ENCODE measurements at places on chromosomes 3 and 15.

- no peak for DNase-seq
Measured at GRCh38 chr15:66884661-66885237, 180.7 kb upstream of the SMAD3 start.

DNA sequence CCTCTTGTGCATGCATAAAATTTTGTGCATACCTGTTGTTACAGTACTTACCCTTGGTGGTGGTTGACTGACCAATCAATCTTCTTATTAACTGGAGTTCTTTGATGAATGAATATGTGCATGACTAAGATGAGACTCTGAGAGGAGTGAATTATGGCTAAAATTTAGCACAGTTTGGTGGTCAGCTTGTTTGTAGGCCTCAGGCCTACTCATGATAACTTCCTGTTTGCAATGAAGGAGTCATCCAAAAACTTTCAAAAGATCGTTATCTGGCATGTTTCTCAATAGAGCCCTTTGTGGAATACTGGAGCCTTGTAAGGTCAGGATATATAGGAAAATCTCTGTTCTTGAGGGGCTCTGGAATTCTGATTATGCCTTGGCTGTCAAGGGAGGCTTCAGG is 66.5 kb downstream of the LEKR1 start:
- DNase-seq = no peak

DNA sequence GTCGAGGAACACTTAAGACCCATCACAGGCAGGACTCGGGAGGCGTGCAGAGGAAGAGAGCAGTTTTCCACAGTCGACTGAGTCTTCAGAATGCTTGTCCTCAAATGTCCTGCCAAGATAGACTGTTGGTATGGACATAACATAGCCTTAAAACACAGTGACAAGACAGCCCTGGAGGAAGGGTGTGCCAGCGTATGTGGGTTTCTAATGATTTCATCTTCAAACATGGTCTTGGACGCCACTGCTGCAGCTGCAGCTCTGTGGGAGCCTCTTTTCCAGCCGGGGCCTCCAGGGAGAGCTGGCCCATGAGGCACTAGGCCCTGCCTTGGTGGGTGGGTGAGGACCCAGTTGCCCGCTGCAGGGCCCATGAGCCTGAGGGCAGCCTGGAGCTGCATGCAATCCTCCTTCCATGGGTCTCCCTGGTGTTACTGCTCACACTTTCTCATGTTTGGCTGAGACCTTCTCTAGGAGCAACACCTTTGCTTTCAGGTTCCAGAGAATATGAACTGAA is 198.6 kb downstream of the KLF13 start:
- no peak for DNase-seq

DNA sequence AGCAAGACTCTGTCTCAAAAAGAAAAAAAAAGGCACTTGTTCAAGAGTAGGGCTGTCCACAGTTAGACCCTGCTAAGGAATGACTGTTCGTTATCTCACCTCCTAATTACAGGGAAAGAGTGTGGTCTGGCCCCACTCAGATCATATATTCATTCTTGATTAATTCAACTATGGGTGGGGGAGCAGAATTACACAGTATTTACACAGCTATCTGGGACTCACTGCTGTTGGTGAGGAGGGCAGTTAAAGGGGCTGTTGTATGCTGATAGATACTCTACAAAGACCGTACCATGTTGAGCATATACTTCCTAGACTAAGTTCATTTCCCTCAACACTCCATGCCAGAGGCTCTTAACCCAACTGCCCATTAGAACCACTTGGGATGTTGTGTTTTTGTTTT is 3.8 kb upstream of the ZNF620 start:
- no peak for DNase-seq

GRCh38 chr3:194379231-194379630 is 9.7 kb upstream of the LRRC15 start:
- no peak for DNase-seq

GRCh38 chr3:193945143-193945542 is 190.8 kb upstream of the HES1 start:
- no peak for DNase-seq

GRCh38 chr15:87917480-87917879 is 339.1 kb downstream of the NTRK3 start:
- no peak for DNase-seq

GRCh38 chr3:29140666-29141065 is 140.2 kb upstream of the RBMS3 start:
- no peak for DNase-seq

DNA sequence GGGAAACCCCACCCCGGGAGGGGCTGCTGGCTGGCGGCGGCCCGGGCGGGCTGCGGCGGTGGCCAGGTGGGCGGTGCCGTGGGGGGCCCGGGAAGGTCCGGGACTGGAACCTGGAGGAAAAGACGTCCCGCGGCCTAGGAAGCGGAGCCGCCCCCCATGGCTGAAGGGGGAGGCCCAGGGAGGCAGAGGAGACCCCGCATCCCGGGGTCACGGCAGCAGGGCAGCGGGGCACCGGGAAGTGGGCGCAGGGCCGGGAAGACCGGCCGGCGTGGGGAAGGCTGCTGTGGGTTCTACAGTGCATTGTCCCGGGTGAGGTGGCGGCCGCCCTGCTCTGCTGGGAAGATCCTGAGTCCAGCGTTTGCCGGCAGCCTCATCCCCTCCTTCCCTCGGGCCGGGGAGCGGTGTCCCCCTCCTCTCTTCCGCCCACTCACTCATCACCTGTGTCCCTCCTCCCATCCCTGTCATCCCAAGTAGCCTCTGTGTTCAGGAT is 525 bp upstream of the FSTL1 start:
- no peak for DNase-seq

DNA sequence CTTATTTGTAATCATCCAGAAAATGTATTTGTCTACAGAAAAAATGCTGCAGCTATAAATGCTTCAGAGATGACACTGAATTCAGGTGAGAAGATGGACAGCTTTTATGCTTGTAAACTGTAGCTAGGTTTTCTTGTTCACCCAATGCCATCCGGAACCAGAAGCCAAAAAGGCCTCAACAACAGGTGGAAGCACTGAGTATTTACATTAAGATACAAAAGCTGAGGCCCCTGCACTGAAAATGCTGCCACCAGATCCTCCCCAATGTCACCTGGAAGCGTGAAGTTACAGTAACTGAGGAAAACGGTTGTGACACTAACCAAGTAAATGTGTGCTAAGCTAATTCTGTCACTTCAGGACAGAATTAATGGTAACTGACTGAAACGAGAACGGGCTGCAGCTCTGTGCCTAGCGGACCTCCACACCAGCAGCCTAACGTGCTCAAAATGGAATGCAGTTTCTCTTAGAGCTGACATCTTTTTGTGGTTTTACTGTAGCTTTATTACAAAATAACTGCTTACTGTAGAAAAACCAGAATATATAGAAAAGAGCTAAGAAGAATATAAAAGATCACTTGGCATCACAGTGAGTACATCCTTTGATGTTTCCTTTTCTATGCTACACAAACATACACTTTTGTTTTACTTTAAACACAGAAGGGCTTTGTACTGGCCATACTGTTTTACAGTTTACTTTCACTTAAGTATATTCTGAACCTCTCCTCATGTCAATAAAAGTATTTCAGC is 7.6 kb downstream of the CHSY1 start:
- no peak for DNase-seq

DNA sequence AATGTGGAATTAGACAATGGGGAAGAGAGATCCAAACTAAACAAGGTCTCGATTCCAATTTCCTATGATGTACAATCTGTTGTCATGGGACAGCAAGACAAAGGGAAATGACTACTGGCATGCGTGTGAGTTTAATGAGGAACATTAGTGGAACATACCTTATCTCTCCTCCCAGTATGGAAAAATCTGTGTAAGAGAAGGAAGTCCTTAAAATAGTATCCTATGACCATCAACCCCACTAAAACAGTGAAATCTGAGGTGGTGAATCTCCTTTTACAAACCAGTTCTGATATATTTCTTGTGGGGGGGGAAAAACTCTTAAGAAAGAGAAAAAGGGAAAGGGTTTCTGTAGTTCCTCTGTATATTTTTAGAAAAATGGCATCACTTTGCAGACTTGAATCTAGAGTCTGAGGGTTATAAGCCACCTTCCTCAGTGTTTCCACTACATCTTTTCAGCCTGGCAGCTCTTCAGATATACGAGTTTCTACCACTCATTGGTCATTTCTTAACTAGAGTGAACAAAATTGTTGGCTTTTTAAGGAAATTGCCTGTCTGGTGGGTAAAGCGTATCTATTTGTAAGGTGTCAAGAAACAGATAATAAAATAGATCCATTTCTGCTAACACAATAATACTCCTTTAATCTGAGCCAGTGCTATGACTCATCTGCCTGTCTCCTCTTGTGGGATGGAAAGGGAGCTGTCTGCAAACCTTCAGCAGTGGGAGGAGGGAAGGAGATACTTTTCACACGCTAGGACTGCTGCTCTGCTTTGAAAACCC is 3.0 kb upstream of the TNFAIP8L3 start:
- DNase-seq = no peak

DNA sequence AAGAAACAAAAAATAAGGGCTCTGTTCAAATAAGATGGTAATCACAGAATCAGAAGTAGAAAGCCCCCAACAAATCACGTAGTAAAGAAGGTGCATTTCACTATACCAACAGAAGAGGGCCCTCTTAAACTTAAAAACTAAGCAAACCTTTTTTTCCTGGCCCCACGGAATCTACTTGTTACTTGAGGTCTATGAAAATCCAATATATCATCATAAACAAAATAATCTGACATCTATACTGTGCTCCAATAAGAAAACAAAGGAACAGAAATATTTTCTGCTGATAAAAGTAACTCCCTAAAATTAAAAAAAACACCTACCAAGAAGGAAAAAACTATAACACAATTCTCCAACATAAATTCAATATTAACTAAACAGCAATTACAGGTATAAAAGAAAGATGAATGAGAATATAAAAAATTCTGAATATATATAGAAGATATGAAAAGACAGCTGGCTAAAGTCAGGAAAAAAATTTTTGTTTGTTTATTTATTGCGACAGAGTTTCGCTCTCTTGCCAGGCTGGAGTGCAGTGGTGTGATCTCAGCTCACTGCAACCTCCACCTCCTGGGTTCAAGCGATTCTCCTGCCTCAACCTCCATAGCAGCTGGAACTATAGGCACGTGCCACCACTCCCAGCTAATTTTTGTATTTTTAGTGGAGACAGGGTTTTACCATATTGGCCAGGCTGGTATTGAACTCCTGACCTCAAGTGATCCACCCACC is 81.8 kb downstream of the CLASP2 start:
- DNase-seq = no peak

GRCh38 chr3:45225465-45226205 is 452 bp downstream of the TMEM158 start:
- no peak for DNase-seq

DNA sequence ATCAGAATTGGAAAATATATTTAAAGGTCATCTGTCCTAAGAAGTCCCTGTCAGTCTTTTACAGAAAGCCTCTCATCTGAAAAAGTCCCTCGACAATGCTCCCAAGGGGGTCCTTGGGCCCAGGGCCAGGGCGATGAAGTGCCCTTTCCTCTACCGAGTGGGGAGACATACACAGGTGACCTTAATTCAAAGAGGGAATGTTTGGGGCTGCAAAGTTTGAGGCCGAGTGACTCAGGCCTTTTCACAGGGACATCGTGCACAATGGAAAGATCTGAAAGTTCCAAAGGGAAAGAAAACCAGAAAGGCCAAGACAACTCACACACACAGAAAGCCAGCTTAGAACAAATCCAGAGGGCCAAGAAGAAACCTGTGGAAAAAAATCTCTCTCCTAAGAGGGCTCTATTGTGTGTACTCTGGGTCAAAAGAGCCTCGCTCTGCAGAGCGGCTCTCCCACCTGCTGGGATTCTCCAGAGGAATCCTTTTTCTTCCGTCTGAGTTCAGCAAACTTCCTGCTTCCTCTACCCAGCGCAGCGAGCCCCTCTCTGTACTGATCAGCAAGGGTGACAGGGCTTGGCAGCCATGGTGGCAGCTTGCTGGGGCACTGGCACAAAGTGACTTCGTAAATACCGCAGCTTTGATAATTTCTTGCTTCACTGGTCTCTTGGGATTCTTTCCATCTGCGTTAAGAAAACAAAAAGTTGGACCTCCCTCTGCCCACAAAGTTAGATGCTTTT is 259.1 kb downstream of the OPA1 start:
- DNase-seq = no peak

DNA sequence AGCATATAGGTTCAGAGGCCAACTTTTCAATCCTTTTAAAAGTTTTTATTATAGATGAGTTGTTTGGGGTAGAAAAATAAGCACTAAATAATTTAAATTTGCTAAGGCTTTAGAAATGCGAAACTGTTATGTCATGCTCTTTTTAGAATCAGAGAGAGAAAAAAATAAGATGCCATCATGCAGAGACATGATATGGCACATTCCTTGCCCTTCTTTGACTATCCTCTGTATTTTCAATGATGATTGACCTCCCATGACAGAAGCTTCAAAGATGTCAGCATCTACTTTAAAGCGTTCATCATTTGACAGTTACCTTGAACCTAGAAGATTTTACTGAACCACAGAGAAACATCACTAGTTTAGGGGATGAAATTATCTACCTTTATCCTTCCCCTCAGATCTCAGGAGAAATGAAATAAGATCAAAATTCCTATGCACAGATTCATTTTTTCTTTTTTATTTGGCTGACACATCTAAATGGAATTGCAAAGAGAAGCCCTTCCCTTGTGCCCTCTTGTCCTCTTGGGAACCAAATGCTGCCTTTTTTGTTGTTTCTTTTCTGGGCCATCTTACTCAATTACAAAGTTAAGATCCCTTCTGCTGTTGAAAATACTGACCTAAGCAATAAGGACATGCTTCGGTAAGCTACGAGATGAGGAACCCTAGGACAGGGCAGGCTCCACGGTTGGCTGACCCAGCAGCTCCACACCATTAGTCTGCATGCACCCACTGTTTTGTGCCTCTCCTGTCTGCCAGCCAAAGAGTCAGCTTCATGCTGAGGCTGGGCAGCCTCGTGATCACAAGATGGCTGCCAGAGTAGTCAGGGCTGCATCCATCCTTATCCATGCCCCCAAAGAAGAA is 289.7 kb upstream of the TPM1 start:
- DNase-seq = no peak

- no peak for DNase-seq
Measured at GRCh38 chr3:124851905-124852304, 35.3 kb downstream of the ITGB5 start.

DNA sequence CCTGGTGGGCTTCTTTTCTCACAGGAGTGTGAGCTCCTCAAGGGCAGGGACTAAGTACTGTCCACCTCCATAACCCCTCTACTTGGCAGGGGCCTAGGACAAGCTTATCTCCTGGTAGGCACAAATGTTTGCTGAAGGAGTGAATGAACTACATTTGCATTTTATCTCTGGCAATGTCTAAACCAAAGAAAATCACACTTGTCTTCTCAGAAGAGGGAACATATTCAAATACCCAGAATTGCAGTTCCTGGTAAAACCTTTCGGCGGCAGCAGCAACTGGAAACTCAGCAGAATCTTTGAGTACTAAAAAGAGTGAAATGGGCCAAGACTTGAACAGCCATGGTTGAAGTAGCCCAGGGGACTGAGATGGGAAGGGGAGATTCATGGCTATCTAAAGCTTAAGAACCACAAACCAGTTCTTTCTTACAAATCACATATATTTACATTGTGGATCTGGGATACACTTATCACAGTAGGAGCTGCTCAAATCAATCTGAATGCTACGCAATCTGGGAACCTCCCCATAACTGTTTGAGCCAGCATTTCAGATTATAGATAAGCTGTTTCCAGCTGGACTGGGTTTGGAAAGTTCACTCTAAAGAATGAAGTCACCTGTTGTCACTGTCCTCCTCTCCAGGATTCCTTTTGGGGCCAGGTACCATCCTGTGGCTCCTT is 18.7 kb upstream of the PTPN9 start:
- DNase-seq = no peak

All from stimulated activated CD8-positive, alpha-beta memory T cell treated with anti-CD3 and anti-CD28 coated beads, Interleukin-4, amount 100 ng/mL, for 1 hour (primary cell).